ENCODE measurements at places on chromosomes 3 and 15.

- DNase-seq: no peak
Measured at GRCh38 chr15:70514251-70514650, 249.1 kb downstream of the UACA start.

GRCh38 chr3:179948740-179949139, 88.0 kb downstream of the PEX5L start:
- no peak for DNase-seq

GRCh38 chr3:150302246-150302645, 105.9 kb upstream of the TSC22D2 start:
- no peak for DNase-seq

GRCh38 chr15:77717333-77717990, 84.8 kb upstream of the LINGO1 start:
- DNase-seq: no peak

GRCh38 chr15:70358011-70358819, 260.5 kb upstream of the TLE3 start:
- DNase-seq: no peak

DNA sequence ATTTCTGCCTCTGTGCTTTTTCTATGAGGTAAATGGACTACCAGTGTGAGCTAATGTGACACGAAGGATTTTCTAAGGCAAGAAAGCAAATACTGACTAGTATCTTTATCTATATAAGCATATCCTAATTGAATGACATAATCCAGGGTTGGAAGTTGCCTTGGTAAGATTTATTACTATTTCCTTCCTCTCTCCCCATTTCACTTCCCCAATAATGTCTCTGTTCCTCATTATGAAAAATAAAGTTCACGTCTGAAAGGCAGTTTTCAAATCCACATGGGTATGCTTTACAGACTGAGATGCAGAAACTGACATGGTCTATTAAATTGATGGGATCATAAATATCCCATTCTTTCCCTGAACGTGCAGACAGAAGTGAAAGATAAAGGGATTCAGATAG, 86.0 kb downstream of the DTWD1 start:
- no peak for DNase-seq

DNA sequence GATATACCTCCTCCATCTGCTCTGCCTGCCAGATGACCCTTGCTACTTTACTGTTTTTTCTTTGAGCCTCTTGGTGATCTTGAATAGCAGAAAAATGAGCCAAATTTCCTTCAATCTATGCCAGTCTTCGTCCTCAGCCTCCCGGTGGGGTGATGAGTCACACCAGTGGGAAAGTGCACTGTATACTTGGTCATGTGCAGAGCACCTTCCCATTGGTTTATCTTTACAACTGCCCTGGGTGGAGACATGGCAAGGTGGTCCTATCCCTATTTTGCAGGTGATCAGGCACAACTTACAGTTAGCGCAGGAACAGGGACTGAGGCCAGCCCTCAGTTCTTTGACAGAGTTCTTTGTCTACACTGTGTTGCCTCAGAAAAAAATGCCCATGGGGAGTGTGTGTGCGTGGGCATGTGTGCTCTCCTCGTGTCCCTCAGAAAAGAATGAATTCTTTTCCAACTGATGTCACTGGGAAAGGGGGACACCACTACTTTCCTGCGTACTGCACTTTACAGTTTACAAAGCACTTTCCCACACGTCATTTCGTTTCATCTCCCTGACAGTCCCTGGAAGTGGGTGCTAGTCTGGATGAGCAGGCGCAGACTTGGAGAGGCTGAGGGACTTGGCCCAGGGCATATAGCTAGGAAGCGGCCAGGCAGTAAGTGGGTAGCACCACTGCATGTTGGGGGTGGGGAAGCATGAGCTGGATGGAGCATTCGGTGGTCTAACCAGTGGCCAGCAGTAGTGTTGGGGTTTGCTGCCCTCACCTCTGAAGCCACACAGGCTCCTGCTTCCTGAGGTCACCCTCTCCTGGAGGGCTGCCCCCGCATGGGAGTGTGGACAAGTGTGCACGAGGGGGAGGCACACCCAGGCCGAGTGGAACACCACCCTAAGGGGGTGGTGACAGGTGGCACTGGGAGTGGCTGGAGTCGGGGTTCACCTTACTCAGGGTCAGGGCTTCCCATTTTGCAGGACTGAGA, 24.1 kb downstream of the SMAD3 start:
- no peak for DNase-seq

DNA sequence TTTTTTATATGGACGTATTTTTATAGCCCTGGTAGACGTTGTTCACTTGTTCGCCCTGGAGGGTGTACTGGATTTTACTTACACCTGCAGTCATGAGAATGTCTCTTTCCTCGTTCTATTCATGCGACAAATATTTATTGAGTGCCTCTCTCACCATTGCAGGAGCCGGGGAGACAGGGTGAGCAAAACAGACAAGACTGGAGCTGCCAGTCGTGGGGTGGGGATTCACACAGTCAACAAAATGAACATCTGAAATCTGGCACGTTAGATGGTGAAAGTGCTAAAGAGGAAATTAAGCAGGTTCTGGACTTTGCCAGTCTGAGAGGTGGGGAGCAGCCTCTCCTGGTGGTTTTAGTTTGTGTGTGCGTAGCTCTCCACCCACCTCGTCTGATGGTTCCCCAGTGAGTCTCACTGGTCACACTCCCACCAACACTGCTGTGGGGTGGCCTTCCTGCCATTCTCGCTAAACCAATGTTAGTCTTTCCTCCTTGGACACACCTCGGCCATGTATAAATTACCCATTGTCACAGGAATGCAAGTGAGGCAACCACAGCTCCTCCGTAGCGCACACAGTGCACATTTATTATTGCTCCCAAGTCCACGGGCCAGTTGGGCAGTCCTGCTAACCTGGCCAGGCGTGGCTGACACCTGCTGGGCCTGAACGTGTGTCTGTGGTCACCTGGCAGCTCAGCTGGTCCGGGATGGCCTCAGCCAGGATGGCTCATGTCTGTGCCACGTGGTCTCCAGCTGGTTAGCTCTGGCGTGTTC, 31.5 kb downstream of the FBLN2 start:
- no peak for DNase-seq

DNA sequence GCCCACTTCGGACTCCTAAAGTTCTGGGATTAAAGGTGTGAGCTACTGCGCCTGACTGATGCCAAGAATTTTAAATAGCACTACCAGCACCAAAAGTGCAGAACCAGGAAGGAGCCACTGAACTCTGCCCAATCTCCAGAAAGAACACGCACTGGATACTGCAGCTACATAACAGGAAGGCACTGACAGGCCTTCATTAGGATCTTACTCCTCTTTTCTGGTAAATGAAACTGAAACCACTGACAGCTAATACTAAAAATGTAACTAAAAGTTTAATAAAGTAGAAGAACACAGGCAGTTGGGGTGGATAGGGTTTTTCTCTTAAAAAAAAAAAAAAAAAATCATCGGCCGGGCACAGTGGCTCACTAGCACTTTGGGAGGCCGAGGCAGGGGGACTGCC, 74.1 kb upstream of the CHRM5 start:
- no peak for DNase-seq

- DNase-seq: no peak
Measured at GRCh38 chr3:155024006-155024638, 56.0 kb upstream of the MME start.

DNA sequence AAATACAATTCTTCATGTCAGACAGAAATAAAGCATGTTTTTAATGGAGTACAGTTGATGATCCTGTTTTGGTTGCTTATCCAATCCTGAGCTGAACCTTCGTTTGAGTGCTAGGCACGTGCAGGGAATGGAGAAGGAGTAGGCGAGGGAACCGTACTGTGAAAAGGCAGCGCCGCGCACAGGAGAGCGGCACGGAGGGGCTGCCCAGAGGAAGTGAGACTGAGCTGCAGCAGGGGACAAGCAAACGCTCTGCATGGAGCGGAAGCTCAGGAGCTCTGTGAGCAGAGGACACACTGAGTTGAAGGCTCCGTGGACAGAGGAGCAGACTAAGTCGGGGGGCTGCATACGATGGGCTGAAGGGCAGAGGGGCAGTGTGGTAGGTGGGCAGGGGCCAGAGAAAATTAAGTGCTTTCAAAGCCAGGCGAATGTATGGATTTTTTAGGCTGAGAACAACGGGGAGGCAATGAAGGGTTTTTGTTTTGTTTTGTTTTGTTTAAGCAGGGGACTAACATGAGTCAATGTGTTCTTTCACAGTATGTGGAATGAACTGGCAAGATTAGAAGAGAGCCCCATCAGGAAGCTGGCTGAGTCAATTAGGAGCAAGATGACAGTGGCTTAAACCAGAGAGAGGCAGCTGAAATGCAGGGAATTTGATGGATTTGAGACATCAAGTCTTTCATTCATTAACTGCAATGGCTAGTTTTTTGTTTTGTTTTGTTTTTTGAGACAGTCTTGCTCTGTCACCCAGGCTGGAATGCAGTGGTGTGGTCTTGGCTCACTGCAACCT, 23.8 kb upstream of the TM2D3 start:
- DNase-seq: no peak

DNA sequence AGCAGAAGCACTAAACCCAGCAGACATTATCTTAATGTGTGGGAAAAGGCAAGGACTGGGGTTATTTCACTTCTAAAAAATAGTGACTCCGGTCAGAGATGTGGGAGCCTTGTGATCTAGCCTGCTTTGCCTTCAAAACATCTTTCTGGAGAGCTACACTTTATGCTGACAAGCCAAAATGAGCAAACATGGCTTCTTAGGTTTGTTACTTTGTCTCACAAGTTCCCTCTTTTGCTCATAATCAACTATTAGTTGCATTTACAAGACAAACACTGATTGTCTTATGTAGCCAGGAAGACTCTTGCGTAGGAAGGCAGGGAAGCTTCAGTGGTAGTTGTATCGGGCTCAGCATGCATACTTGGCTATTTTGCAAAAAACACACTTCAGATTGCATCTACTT, 129.2 kb downstream of the NUP210 start:
- no peak for DNase-seq

DNA sequence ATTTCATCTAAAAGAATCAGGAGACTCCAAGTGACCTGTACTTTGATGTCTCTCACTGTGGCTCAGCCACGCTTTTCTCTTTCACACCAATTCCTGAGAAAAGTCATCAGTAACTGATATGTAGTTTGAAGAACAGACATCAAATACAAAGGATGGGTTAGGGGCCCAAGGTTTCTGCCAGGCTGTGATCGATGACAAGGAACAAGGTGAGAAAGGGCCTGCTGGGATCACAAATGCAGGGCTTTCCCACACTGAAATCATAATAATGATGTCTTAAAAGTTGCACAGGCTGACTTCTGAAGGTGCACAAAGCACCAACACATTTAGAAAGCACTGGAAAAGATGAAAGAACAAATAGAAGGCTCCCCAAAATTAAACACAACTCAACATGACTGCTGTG, 396.9 kb downstream of the MAGI1 start:
- no peak for DNase-seq

- DNase-seq: no peak
Measured at GRCh38 chr3:176587089-176587488, 610.2 kb downstream of the TBL1XR1 start.

- DNase-seq: no peak
Measured at GRCh38 chr3:97940034-97940433, 32.2 kb downstream of the RIOX2 start.

GRCh38 chr3:73094129-73094528, 32.7 kb downstream of the EBLN2 start:
- DNase-seq: no peak

DNA sequence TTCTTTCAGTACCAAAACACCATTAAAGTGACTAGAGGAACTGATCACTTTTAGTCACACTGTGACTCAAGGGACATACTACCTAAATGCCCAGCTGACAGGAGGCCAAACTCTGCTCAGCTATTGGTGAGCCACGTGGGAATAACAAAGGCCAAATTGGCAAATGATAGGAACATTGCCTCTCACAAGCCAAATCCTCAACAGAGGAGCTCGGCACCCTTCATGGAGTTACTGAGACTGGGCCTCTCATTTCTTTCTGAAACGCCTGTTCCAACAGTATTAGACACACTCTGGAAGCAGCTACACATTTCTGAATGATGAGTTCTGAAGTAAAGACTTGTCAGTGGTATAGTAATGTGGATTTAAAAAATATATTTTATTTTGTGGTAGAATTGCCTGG, 166.0 kb upstream of the COL8A1 start:
- no peak for DNase-seq

DNA sequence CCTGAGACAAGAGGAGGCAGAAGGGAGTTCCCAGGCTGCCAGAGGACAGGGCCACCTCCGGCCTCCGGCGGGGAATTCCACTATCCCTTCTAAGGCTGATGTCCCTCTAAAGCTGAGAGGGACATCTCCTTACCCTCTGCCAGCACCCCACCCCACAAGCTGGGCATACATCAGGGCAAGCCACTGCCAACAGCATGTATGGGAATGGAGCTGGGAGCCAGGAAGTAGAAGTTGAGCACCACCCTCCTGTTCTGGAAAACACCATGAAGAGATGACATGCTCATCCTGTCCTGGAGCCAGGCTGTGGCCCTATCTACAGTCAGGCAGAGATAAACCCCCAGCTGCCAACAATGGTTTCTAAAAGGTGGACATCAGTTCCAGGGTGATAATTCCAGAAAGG, 7.1 kb downstream of the PLCD1 start:
- DNase-seq: no peak

- DNase-seq: no peak
Measured at GRCh38 chr3:140469491-140469890, 208.4 kb upstream of the TRIM42 start.

DNA sequence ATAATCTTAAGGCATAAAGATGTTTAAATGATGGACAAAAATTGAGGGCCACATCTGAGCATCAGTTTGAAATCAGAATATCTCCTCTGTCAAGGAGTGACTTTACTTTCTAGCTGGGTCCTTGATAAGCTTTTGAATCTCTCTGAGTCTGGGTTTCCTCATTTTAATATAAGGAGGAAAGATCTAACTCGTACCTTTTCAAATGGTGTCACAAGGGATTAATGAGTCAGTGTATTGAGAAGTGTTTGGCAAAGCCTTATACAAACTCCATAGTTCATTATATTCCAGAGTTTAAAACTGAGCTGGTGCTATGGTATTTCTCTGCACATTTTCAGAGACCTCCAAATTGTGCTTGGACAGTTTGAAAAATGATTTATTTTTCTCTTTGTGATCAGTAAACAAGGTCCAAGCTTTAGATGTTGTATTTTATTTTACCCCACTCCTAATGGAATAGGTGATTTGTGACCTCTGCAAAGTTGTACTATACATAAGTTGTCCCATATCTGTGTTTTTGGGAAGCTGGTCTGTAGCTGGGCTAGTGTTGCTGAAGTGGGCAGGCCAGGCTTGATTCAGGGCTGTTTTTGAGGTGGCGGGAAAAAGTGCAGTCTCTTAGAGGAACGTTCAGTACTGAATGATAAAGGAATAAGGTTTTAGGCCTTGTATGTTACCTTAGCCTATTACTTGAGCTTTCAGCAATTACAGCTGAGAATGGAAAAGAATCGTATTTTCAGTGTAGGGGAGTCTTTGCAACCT, 5.6 kb downstream of the FNDC3B start:
- DNase-seq: no peak

DNA sequence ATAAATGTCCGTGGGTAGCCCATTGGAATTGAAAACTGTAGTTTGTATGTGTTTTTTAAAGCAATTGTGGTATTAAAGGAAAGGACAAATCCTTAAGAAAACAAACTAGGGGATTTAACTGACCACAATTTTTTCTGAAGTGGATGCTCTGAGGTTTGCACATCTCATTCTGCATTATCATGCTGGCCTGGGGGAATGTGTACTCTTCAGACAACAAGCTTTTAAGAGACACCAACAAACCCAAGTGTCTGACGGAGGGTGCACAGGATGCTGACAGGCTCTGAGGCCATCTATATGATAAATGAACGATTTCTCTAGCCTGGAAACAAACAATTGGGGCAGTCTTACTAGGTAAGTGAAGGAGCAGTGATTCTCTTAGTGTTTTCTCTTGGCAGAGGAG, 9.1 kb downstream of the LINS1 start:
- no peak for DNase-seq

GRCh38 chr3:116709479-116709878, at the start of gene TUSC7:
TUSC7 (plus strand) TSS chr3:116709779.
- no peak for DNase-seq

GRCh38 chr15:63597821-63598220, 634 bp downstream of the FBXL22 start:
- DNase-seq: no peak
